GM06990 (cell line): ENCODE measurements at places on chromosomes 2 and 18.

DNA sequence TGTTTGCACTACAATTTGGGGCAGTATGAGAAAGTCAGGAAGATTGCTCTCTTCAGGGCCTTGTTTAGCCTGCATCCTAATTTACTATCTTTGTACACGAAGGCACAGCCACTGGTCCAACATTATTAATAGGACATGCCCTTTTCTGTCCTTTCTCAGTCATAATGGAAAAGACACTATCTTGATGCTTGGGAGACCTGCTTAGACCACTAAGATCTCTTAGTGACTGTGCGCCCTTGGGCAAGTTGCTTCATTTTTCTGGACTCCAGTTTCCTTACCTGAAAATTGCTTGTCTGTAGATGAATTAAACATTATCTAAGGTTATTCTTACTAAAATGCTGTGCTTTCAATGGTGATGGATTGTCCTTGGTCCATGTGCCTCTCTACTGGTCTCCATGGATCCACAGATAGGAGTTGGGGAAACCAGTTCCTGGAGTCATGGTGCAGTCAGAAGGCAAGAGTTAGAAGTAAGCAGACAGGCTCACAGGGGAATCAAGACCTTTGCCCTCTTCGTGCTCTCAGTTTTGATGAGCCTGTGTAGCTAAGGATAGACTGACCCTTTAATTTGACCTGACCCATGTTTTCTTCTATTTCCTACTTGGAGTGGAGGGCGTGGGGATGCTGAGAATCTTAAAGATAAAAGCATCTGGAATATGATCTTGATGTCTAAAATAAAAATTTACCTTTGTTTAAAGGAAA, 114.0 kb downstream of the RAPGEF4 start:
- DNase-seq = no peak

- no peak for DNase-seq
Observed at GRCh38 chr2:46439582-46439981, 39.8 kb upstream of the TMEM247 start.

DNA sequence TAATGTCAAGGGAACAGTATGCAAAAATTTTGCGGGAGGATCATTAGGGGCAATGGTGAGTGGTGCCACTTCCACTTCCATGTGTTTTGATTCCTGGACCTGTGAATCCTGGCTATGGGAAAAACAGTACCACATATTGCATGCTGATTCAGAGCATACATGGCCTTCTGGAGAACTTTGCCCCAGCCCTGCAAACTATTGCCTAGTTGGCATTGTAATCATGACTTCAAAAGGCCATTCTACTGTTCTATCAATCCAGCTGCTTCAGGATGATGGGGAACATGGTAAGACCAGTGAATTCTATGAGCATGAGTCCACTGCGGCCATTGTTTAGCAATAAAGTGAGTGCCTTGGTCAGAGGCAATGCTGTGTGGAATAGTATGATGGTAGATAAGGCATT, 75.3 kb upstream of the ZC3H15 start:
- no peak for DNase-seq

DNA sequence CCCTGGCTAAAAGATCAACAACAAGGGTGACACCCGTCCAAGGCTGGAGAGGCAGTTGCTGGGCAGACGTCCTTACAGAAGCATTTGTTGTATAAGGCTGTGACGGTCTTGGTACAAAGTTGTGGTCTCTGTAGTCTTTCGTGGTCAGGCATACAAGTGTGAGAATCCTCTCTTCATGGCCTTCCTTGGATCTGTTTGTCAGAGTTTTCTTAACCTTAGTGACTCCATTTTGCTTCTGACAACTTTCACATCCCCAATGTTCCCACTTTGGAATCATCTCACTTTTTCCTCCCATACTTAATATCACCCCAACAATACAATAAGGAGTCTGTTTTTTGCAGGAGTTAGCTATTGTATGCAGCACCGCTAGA, 72.7 kb upstream of the ZCCHC2 start:
- no peak for DNase-seq

DNA sequence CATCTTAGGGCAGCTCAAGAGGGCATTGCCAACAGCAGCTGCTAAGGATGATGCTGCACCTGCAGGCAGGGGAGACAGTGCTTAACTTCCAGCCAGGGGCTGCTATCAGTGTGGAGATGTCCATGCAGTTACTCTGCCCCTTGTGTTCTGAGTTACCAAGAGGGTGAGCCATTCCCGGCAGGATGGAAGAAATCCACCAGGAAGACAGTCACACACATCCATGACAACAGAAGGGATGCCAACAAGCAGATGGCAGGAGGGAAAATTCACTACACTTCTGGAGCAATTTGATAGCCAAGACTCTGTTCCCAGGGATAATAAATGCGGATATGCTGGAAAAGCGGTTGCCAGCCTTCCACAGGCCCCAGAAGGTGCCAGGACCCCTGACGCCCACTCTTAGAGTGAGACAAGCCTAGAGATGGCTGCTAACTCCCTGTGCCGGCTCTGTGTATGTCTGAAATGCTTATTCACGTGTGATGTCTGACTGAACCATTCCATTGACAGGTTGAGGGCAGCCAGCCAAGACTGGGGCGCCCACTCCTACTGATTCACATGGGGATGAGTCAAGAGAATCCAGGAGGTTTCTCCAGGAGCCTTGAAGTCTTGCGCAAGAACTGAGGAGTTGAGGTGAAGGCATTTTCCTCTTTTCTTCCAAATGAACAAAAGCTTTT, 24.5 kb downstream of the LOXHD1 start:
- no peak for DNase-seq

DNA sequence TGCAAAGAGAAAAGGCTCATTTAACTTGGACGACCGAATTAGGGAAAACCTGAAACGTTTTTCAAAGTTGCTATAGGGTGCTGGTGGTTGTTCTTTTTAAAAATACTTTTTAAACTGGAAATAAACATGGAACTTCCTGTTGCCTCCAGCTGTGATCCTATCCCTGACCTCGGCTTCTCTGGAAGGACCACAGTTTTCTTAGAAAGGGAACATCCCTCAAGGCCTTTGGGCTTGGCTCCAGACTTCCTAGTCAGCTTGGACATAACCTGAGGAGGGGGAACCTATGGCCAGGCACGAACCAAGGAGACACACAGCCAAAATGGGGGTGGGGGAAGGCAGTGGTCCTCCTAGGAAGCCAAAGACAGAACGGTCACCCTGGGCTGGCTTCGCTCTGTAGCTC, 57.7 kb downstream of the CENPO start:
- no peak for DNase-seq

DNA sequence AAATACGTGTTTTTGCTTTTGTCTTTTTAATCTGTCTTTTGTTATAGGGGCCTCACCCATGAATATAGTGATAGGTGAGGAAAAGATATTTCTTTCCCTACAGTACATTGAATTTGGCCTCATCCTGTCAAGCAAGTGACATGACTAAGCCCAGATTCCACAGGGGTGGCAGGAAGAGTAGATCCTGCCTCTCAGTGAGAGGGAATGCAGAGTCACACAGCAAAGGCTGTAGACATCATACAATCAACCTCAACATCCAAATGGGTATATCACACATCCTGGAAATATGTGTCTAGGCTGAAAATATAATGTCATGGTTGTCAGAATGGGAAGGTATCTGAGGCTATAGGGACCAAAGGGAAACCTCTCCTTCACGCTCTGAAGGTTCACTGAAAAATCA, 269.6 kb downstream of the CDH20 start:
- DNase-seq = no peak

GRCh38 chr2:230924470-230925341, at the start of gene GPR55:
Gene GPR55 (minus strand): TSS chr2:230925242. CDS start chr2:230910962, 14,280 bp downstream.
- peak; percentile 80 for DNase-seq

DNA sequence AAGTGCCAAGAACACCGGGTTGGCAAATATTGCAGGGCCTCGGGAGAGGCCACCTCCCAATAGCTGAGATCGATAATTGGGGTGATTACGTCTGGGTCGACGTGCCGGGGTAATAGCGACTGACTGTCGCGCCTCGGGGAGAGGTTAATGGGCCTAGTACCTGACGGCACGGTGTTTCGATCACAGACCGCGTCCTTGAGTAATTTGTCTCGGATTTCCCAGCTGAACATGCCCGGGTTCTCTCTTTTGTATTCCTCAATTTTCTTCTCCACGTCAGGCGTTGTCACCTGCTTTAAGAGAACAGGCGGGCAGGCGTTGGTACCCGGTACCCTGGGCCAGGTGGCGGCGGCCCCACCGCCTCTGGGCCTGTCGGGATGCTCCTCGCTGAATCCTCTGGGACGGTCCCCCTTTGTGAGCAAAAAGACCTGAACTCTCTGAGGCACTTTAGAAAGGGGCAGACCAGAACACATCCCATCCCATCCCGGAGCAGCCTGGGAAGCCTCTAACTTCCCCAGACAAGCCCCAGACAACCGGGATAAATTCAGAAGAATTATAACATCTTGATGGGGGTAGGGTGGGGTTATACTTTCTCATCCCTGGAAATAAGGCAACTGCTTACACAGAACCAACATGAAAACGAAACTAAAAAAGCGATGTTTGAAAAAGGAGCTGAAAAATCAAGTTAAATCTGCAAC, 3.3 kb downstream of the PAX3 start:
- no peak for DNase-seq

GRCh38 chr18:22277758-22278157, 108.4 kb downstream of the GATA6 start:
- DNase-seq = no peak

- no peak for DNase-seq
Observed at GRCh38 chr2:238418196-238418998, 8.3 kb upstream of the ASB1 start.

DNA sequence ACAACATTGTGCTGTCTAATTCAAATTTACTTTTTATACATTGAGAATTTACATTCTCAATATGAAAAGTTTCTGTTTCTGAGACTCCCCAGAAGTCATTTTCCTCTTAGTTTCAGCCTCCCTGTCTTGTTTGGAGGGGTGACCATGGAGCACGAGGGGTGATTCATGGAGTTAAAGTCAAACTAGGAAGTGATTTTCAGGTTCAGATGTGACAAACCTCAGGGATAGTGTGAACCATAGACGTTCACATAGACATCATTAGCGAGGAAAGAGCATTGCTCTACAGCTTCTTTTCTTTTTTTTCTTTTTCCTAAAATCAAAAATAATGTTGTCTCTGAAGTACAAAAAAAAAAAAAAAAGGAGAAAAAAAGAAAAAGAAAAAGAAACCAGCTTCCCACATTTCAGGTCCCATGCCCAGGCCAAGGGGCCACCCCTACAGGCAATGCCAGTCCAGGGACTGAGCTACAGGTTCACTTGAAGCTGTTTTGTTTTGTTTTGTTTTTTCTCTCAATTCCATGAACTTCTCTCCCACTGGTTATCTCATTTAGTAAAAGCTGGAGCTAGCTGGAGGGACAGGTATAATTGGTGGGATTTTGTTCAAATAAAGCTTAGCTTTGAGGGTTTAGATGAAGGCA, 18.1 kb upstream of the LCLAT1 start:
- DNase-seq = no peak

GRCh38 chr18:43108882-43109281, 6.6 kb downstream of the RIT2 start:
- DNase-seq = no peak

GRCh38 chr2:96907115-96908041, 37.5 kb upstream of the SEMA4C start:
- DNase-seq = no peak

DNA sequence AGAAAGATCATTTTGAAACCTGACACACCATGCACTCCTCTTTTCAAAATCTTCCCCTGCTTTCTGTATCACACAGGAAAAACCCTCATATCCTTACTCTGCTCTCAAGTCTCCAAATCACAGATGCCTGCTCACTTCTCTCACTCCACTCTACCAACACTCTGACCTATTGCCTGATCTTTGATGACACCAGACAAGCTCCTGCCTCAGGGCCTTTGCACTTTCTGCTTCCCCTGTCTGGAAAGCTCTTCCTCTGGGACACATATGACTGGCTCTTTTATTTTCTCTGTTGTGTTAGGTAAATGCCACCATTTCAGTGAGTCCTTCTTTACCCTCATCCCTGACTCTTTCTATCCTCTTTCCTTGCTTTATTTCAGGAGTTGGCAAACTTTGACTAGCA, 1300.7 kb upstream of the ZEB2 start:
- DNase-seq = no peak

DNA sequence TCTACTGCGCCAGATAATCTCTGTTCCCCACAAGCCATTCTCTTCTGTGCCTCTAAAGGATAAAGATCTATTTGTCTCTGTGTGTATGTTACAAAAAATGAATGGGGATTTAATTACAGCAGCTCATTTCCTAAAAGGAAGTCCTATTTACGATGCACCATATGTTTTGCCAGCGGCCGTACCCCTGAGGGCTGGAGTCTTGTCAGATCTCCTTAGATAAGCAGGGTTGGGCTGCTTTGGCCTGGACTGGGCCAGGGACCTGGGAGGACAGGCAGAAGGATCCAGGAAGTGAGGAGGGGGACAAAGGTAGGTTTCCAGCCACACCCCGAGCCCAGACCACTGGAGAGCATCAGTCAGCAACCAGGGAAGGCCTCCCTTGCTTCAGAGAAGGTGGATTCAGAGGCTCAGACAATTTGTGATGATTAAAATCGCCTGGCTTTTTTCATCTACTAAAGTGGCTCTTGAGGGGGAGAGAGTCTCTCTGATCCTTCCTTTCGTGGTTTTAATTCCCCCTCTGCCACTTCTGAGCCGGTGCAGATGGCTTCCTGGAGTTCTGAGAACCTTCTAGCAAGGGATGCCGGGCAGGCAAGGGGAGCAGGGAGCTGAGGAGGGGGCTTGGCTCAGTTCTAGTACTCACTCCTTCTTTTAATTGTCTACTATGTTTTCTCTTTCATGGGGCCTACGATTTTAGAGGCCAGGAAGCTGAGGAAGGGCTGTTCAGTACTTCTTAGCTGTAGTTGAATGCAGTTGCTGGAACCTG, 42.1 kb downstream of the MYCN start:
- no peak for DNase-seq

DNA sequence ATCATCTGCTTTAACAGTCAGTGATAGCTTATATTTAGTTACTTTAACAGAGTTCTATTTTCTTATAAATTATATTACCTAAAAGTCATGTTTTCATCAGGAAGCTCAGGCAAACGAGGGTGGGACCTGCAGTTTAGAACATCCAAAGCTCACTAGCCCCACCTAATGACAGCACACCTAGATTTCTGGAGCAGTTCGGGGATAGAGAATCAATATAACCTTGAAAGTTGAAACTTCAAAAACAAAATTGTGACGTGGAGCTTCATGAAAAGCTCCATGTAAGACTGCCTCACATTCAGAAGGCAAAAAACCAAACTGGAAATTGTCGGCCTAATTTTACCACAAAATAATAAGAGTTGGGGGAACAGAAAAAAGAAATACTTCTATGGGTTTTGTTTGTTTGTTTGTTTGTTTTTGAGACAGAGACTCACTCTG, 185.9 kb upstream of the CCDC150 start:
- no peak for DNase-seq

- no peak for DNase-seq
Observed at GRCh38 chr2:167933097-167933814, 314.1 kb downstream of the STK39 start.
